ENCODE measurements at places on chromosomes 1 and 21.

GRCh38 chr1:60034999-60035398, 38.6 kb downstream of the C1orf87 start:
- DNase-seq: no peak

GRCh38 chr1:30877205-30877912, 31.2 kb downstream of the SDC3 start:
- no peak for DNase-seq

GRCh38 chr1:42172381-42173133, 8.0 kb upstream of the GUCA2A start:
- no peak for DNase-seq

DNA sequence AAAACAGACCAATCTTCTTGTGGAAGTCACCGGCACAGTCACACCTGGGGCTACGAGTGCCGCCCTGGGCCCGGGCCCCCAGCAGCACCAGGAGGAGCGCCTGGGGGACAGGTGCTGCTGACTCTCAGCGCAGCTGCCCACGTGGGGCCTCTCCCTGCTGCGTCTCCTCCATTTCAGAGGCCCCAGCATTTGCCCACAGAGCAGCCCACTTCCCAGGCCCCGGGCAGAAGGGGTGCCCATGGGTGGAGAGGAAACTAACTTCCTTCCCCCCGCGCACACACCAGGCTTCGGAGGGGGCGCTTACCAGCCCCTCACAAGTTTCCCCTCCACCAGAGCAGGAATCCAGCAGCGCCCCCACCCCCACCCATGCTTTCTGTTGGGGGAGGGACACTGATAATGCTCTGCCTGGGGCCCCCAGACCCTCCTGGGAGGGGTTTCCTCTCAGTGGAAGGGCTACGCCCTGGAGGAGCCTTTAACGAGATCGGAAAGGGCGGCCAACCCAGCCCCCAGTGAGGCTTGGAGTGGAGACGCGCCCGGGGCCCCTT, 440 bp downstream of the TNFRSF25 start:
- no peak for DNase-seq

DNA sequence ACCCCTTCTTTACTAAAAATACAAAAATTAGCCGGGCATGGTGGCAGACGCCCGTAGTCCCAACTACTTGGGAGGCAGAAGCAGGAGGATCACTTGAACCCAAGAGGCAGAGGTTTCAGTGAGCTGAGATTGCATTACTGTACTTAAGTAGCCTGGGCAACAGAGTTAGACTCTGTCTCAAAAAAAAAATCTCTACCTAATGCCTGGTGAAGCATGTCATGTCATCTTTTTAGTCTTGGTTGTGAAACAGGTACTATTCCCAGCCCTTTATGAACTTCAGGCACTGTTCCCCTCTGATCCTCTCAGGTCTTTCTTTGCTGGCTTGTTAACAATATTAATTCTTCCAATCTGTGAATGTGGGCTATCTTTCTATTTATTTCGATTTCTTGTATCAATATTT, 22.1 kb downstream of the PRRC2C start:
- no peak for DNase-seq

DNA sequence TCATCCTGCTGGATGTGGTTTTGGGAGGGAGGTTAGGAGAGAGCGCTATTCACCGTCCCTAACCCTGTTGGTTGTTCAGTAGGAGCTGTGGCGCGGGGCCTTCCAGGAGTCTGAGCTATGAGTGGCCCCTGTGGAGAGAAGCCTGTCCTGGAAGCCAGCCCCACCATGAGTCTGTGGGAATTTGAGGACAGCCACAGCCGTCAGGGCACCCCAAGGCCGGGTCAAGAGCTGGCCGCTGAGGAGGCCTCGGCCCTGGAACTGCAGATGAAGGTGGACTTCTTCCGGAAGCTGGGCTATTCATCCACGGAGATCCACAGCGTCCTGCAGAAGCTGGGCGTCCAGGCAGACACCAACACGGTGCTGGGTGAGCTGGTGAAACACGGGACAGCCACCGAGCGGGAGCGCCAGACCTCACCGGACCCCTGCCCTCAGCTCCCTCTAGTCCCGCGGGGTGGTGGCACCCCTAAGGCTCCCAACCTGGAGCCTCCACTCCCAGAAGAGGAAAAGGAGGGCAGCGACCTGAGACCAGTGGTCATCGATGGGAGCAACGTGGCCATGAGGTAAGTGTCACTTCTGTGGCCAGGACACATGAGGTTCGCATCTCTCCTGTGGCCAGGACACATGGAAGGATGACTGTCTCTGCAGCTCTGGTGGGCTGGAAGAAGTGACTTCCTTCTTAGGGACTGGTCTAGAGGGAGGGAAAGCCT, 1.2 kb downstream of the ZC3H12A start:
- no peak for DNase-seq

DNA sequence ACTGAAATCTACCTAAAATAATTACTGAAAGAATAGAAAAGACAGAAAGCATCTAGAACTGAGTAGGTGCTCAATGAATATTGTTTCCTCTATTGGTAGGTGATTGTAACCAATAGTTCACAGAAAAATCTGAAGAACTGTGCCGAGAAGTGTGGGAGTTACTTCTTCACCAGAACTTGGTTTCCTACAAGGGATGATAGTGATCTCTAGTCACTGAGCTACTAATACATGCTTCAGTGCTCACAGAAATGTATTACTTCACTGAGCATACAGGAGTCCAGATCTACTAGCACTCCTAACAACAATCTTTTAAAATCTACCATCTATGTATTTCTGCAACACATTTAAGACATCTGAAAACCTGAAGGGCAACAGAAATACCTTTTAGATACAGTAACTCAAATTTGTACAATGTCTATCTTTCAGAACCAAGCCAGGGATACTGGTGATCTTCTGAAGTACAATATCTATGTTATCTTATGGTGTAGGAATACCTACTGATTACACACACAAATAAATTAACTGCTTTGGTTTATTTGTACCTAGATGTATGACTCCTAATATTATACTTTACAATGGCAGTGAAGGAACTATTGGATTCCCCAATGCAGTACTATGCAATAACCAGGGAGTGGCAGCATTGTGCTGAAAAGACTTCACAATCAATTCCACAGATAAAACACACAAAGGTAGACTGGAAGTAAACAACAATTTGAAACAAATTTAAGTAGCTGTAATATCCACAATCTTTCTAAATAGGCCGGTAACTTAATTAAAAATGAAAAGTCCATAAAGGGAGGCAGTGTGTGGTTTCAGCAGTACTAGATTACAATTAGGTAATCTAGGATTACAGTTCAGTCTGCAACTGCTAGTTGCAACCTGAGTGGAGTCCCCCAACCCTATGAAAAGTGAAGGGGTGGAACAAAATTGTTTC, 243.0 kb downstream of the SLC45A1 start:
- DNase-seq: peak; percentile 46

GRCh38 chr1:201019321-201019977, 4.1 kb downstream of the KIF21B start:
- DNase-seq: no peak

GRCh38 chr1:116111524-116112021, 374 bp downstream of the MAB21L3 start:
- DNase-seq: no peak

DNA sequence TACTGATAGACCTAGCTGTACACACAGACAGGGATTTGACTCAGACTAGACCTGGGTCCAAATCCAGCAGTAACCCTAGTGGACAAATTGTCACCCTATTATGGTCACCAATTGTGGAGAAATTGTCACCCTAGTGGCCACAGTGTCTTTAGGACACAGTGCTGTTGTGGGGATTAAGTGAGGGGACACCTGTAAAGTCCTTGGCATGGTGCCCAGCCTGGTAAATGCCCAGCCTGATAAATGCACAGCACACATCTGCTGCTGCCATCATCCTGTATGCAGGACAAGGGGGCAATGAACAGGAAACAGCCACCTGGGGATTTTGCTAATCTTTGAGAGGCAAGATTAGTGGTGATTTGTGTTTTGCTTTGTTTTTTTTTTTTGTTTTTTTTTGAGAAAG, 2.3 kb downstream of the TMEM61 start:
- peak; percentile 67 for DNase-seq

- DNase-seq: peak; percentile 11
Measured at GRCh38 chr1:229412056-229412455, 21.8 kb downstream of the ACTA1 start.

DNA sequence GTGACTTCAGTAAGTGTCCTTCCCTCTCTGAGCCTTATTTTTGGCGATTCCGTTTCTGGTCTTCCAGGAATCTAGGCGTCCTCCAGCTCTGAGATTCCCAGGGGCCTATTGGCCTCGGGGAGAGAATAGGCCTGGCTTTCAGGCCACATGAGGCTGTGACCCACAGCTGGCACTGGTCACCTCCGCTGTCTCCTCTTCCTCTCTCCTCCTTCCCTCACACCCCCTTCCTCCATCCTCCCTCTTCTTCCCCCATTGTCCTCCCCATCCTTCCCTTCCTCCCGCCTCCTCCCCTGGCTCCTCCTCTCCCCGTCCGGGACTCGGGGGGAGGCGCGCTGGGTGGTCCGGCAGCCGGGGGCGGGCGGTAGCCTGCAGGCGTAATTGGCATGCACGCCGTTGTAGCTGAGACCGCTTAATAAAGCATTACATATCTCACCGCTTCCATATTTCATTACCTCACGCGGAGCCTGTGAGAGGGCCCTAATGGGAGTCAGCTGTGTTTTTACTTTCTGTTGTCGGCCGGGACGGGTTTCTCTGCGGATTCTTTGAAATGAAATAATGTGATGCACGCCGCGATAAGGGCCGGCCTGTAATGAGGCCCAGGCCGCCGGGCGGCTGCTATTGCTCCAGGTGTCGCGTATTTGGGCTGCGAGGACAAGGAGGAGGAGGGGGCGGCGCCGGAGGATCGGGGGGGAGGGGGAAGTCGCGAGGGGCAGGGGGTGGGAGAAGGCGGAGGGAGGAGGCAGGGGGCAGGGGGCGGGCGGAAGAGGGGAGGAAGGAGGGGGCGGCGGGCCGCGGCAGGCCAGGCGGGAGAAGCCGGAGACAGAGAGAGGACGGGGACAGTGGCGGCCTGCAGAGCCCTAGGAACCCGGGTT, 95.3 kb downstream of the FOXD2 start:
- peak; percentile 48 for DNase-seq

DNA sequence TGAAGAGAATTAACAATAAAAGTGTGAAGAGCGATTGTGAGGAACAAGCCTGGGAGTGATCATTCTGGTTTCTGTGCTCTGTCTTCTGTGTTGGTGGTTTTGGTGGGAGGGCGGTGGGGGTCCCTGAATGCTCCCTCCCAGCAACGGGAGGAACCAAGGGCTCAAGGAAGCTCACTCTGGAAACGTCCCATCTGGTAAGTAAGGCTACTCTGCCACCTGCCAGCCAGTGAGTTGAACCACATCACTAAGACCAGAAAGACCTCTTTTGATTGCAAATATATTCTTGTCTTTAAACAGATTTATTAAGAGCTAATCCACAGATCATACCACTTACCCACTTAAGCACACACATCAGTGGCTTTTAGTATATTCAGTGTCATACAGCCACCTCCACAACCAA, 125.0 kb downstream of the PRDM2 start:
- DNase-seq: no peak

DNA sequence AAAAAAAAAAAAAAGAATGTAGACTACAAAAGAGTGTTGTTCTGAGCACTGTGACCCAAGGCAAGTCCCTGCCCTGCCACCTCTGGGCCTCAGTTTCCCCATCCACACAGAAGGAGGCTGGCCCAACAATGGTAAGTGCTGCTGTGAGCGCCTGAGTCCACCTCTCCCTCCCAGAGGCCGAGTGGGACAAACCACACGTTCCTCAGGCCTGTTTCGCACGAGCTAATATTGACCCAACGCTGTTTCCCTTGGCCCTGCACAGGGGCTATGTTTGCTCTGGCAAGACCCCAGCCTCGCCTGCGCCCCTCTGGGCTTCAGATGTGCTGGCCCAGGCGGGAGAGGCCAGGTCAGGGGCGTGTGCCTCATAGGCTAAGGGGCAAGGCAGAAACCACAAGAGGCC, 12.6 kb upstream of the LAPTM5 start:
- peak; percentile 7 for DNase-seq

- no peak for DNase-seq
Measured at GRCh38 chr1:110038271-110038670, 3.8 kb downstream of the STRIP1 start.

DNA sequence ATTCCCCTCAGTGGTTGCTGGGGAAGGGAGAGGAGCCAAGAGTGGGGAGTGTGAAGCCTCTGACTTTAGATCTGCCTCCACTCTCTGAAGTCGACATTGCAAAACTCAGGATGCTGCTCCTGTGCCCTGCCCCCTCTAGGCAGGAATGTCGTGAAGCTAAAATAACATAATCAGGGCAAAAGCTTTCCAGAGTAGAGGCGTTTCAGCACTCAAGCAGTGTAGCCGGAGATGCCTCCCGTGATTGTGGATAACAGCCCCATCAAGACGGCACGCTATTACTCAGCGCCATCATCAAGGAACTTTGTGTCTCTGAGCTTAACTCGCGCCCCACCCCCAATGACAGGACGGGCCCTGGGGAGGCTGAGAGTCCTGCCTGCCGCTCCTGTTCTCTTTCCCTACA, 60.0 kb downstream of the FBXO2 start:
- no peak for DNase-seq

- peak; percentile 55 for DNase-seq
Measured at GRCh38 chr1:22618056-22618455, 18.4 kb upstream of the C1QA start.

GRCh38 chr1:21115098-21115760, 61.5 kb downstream of the EIF4G3 start:
- DNase-seq: no peak
